Activated T-helper 17 cell treated with anti-CD3 and anti-CD28 coated beads, Interleukin-2, amount 50 U/mL, for 72 hours (primary cell): ENCODE measurements at places on chromosomes 5 and 9. TPM values are rescaled to one million over a fixed set of nuclear protein-coding genes. Genes with fewer than 3 reads are reported as not detected.
A peak's percentile ranks its signal among the peaks of the same experiment; 100 is the strongest.

Gene FAM163B
- not detected for total RNA-seq

Gene SVEP1
- 0.11 TPM for total RNA-seq

GRCh38 chr9:85522459-85523092 lies 219.2 kb downstream of the AGTPBP1 start:
- peak; percentile 44 for ATAC-seq

DNA sequence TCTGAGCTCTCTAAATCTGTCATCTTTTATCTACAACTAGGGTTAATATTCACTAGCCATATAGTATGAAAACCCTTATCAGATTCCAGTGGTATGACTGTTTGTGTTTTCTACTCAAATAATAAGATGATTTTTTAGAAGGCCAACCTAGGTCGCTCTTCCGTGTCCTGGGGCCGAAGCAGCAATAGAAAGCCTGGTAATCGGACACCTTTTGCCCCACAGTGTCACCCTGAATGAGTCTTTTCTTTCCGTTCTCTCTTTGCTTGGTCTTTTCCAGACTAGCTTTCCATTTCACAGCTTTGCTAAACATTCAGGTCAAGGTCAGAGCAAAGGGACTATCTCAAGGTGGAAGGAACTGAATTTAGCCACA lies 243.3 kb upstream of the ANKRD55 start:
- no peak for ATAC-seq

Gene PCDHAC1
- not detected for total RNA-seq

GRCh38 chr5:14144586-14145434 lies 1.7 kb downstream of the TRIO start:
- peak; percentile 54 for ATAC-seq

Gene TPPP
- total RNA-seq = 0.19 TPM

Gene SMIM27
- total RNA-seq = 10.5 TPM

DNA sequence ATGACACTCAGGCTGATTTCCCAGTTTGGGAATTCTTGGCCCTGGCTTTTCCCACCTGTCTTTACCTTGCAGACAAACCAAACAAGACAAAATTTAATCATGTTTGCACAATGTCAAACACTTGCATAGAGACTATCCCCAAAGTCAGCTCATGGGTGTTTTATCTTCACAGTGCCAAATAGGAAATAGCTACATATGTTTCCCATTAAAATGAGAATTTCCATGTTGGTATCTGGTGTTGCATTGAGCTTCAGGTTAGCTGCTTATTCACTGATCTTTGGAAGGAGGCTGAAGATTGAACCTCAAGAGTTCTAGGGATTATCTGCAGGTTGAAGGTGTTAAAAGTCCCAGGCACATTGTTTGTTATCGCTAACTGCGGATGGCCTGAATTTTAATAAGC lies 19.5 kb downstream of the MAP1B start:
- no peak for ATAC-seq

- ATAC-seq = no peak
These were observed 12.1 kb downstream of the ERAP1 start for GRCh38 chr5:96795626-96796025.

DNA sequence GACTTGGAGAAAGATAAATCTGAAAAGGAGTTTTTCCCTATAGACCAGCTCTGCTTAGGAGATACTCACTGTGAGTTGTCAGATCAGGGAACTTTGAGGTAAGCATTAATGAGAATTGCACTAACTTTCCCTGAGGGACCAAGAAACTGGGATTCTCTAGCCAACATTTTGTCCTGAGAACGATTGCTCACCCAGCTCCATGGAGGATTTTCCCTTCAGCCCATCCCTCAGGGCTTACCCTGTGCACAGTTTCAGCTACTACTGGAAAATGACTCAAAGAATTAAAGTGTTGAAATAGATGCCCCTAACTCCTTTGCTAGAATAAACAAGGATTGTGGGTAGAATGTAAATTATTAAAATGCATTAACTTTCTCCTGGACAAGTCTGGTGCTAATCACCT lies 237.2 kb upstream of the IL12B start:
- no peak for ATAC-seq

DNA sequence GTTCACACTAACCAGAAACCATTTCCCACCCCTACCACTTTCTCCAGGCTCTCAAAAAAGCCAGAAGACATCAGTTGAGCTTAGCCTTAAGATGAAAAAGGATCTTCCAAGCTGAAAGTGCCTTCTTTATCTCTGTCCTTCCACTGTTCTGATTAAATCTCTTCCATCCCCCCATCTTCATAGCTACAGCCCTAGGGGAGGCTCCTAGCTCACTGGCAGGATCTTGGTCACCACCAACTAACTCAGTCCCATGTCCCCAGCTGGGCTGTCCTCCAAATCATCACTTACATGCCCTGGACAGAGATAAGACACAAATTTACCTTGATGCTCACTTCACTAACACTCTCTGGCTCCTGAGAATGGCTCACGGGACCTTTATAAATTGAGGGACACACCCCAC lies 14.3 kb downstream of the LCP2 start:
- no peak for ATAC-seq

DNA sequence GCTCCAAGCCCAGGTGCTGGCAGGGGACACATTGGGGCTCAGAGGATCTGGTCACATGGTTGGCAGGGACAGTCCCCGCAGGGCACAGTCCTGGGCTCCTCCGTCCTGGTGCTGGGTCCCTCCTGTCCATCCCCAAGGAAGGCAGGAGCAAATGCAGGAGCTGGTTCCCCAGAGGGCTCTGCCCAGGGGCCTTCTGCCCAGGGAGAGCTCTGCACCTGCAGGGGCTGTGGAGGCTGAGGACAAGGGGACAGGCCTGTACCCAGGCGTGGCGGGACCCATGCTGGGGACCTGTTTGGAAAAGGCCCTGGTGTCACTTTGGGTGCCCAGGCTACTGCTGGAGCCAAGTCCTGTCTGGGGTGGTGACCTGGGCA lies 7.2 kb downstream of the SPATA31E1 start:
- no peak for ATAC-seq
